ENCODE measurements at places on chromosomes 12 and 14.

DNA sequence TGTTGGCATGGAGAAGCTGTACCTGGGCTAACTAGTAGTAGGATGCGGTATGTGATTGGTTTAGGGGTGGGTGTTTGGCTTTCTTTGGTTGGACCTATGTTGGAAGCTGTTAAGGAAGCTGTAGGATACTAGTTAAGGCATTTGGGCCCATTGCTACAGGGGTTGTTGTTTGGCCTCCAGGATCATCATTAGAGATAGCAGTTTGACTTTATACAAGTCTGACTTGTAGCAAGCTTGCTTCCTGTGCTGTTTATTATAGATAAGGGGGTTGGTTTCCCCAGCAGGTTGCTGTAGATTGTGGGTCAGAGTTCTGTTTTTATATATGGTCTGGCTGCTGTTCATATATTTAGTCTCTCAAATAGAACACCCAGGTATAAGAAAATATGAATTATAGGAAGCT lies 1.4 kb upstream of the PRIM1 start:
- DNase-seq, result no peak

DNA sequence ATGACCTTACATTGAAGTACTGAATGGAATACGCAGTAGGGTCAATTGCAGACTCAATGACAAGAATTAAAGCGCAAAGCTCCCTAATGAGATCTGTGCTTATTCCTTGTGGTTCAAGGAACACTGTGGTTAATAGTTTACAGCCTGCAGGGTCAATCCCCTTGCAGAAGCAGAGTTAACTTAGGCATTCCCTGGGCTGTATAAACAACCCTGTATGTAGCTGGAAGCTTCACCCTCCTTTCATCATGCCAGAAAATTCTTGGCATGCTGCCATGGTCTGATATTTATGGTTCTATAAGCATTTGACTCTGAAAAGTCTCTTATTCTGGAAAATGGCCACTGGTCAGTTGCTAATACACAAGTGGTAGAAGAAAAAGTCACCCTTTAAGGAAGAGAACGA lies 227.7 kb downstream of the NOVA1 start:
- DNase-seq, result no peak

DNA sequence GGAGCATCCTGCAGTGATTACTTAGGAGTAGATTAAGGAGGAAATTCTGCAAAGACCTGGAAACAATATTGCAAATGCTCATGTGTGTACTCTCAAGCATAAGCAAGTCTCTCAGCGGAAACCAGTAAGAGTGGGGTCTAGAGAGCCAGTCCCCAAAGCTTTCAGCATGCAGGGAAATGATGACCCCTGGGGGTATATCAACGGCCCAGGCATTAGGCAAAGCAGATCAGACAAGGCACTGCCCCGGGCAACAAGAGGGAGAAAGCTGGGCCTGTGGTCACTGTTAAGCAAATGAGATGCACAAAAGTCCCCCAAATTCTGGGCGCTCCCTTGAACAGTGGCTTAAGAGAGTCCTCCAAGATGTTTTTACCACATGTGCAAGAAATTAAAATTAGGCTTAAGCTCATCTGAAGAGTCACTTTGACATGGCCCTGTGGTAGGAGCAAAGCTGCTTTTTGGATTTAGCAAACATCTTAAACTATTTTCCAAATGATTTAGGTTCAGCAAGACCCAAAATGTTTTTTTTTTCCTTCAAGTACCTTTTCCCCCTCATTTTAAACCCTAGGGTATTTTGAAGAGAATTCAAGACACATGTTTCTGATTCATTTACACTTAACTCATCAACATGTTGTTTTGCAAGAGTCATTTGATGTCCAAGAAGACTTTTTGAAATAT lies 457.1 kb upstream of the TBX3 start:
- DNase-seq, result no peak

GRCh38 chr14:98908050-98908449 lies 363.9 kb downstream of the BCL11B start:
- DNase-seq, result no peak

DNA sequence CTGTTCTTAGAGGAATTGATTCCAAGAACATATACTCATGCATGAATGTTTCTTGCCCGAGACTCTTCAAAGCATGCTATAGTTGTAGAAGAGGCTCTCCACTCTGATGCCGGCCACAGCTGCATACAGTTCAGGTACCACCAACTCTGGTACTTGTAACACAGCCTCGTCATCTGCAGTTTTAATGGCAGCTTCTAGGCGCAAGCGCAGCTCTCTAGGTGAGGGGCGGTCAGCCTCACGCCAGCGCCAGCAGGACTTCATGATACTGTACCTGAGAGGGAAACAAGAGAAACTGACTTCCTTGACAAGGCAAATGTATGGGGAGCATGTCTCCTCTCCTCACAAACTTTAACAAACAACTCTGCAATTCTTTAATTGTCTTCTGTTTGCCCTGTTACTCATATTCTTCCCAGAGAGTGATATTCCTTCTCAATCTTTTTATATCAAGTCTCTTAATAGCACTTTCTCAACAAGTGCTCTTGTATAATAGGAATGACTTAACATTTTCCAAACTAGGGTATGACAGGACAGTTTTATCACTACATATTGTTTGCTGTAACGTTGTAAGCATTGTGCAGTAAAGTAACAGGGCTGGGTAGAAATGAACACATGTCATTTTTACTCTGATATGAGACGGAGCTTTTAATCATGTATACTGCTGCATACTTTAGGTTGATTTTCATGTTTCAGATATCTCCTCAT lies 6.8 kb upstream of the MAGOHB start:
- no peak for DNase-seq

- DNase-seq, result no peak
Measured at GRCh38 chr12:125050446-125050845, 14.8 kb upstream of the AACS start.
